ENCODE measurements at places on chromosomes 1 and 21. TPM values are rescaled to one million over a fixed set of nuclear protein-coding genes. Genes with fewer than 3 reads are reported as not detected.

- peaks cover 14% of the 10 kb centered on the region for H3K4me1 ChIP-seq
- no peak overlapping the region for H3K4me3 ChIP-seq
- no peak for DNase-seq
These were observed 4.0 kb upstream of the GPR3 start for GRCh38 chr1:27388337-27389005.

DNA sequence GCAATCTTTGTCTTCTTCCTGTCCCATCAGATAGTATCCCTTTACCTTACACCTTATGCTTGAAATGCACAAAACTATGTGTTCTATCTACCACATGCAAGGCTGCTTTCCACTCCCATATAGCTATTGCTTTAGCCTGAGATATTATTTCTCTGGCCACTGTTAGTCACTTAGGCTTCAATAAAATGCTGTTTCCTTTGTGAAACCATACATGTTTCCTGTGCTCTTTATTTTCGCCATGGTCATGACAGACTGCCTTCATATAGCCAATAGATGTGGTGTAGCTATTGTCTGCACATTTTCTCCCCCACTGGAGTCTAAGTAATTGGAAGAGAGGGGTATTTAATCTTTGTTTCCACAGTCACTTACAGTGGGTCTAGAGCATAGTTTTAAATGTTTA is 108.4 kb downstream of the GREM2 start:
- no peaks in the 10 kb centered on the region for H3K36me3 ChIP-seq
- H3K4me1 ChIP-seq = peaks cover 2% of the 10 kb centered on the region

- H3K4me3 ChIP-seq = peak overlapping the region; percentile 60
- H3K27ac ChIP-seq = peak overlapping the region; percentile 91
- H3K4me1 ChIP-seq = peaks cover 4% of the 10 kb centered on the region
- peak; percentile 67 for DNase-seq
- H3K27me3 ChIP-seq = no peaks in the 10 kb centered on the region
These were observed 35.0 kb upstream of the JAK1 start for GRCh38 chr1:65001231-65001792.

DNA sequence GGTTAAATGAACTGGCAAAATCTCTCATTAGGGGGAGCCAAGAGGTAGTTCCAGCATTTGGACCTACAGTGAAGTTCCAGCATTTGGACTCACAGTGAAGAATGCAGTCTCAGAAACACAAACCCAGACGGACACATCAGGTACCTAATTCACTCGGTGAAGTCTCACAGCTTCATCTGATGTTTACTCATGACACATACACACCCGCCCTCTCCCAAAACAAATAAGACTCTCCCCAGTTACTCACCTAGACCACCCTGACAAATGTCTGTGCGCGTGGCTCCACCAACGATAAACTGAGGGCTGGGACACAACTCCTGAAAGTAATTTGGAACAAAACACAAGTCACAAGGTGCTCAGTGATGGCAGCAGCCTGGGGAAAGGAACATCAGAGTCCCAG is 11.4 kb downstream of the CAPN8 start:
- H3K4me3 ChIP-seq = no peak overlapping the region
- peaks cover 4% of the 10 kb centered on the region for H3K27me3 ChIP-seq
- H3K4me1 ChIP-seq = no peaks in the 10 kb centered on the region
- H3K36me3 ChIP-seq = no peaks in the 10 kb centered on the region
- no peak for DNase-seq
- no peak overlapping the region for H3K27ac ChIP-seq

The USH2A gene
- total RNA-seq = under 0.01 TPM

The LHX8 gene
- not detected for total RNA-seq

- no peak overlapping the region for H3K27ac ChIP-seq
- no peak for DNase-seq
- no peaks in the 10 kb centered on the region for H3K36me3 ChIP-seq
- no peaks in the 10 kb centered on the region for H3K4me1 ChIP-seq
These were observed 27.8 kb downstream of the CMPK1 start for GRCh38 chr1:47361380-47361779.

GRCh38 chr1:92488832-92489231 is 2.1 kb upstream of the GFI1 start:
- no peaks in the 10 kb centered on the region for H3K4me1 ChIP-seq
- H3K4me3 ChIP-seq = no peak overlapping the region
- no peak for DNase-seq
- H3K36me3 ChIP-seq = no peaks in the 10 kb centered on the region
- peaks cover 44% of the 10 kb centered on the region for H3K27me3 ChIP-seq

GRCh38 chr1:1130206-1131120 is 14.6 kb upstream of the C1orf159 start:
- H3K4me1 ChIP-seq = no peaks in the 10 kb centered on the region
- H3K36me3 ChIP-seq = no peaks in the 10 kb centered on the region
- no peak overlapping the region for H3K27ac ChIP-seq
- H3K4me3 ChIP-seq = no peak overlapping the region
- DNase-seq = no peak

GRCh38 chr1:48715921-48716320 is 60.8 kb downstream of the BEND5 start:
- H3K4me1 ChIP-seq = no peaks in the 10 kb centered on the region
- no peak overlapping the region for H3K4me3 ChIP-seq
- H3K27me3 ChIP-seq = no peaks in the 10 kb centered on the region
- H3K36me3 ChIP-seq = no peaks in the 10 kb centered on the region
- H3K27ac ChIP-seq = no peak overlapping the region

All from fibroblast of lung (primary cell).